Brain (organoid and tissue), 16 donors: ENCODE measurements at places on chromosomes 12 and 14.

DNA sequence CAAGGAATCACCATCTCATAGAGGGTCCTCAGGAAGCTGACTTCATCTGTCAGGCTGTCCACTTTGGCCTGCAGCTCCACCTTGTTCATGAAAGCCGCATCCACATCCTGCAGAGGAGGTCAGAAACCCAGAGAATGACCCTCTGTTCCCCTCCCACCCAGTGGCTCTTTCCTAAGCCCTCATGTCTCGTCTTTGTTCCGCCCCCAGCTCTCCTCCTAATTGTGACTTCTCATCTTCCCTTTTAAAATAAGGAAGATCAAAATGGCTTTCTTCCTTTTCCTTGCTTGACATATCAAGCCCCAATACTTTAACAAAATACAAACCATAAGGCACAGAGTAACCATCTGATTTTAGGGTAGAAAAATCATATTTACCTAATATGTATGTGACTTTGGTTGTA is 4.4 kb downstream of the KRT76 start:
- DNase-seq: no peak

DNA sequence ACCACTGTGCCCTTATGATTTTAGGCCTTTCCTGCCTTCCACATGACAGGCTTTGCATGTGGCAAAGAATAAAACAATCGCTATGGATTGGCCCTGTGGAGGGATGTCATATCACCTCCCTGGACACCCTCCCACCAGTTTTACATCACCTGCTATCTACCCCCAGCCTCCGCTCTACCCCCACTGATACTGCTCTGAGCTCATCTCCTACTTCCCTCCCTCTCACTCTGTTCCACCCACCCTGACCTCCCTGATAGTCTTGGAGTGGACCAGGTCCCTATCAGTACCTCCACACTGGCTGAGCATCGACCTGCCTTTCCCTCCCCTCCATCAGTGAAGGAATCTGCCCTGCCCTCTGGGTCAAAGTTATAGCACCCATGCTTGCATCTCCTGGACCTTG is 91.8 kb upstream of the FOXN3 start:
- no peak for DNase-seq

- no peak for DNase-seq
Observed at GRCh38 chr14:38828183-38828827, 274.7 kb downstream of the SEC23A start.

- peak; percentile 79 for DNase-seq
Observed at GRCh38 chr12:92735131-92735721, 32.4 kb downstream of the PLEKHG7 start.
